Neuronal stem cell (in vitro differentiated cells): ENCODE measurements at places on chromosomes 4 and X.

GRCh38 chrX:38435130-38435529 is 82.7 kb downstream of the OTC start:
- no peak for DNase-seq

- DNase-seq = peak; percentile 32
Measured at GRCh38 chrX:101550751-101551379, 518 bp downstream of the ARMCX1 start.

DNA sequence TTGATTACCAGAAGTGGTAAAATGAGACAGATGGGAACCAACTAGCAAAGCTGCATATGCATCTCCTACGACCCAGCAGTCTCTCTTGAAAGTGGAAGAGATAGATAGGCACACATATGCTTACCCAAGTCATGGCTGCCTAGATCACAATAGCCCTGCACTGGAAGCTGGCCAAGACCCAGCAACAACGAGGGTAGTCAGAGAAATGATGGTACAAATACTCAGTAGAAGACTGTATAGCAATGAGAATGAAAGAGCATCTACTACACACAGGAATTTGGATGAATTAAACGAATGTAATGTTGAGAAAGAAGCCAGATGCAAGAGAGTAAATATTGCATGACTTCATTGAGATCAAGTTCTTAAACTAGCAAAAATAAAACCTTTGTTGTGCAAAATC is 100.3 kb upstream of the FAT1 start:
- DNase-seq = no peak

DNA sequence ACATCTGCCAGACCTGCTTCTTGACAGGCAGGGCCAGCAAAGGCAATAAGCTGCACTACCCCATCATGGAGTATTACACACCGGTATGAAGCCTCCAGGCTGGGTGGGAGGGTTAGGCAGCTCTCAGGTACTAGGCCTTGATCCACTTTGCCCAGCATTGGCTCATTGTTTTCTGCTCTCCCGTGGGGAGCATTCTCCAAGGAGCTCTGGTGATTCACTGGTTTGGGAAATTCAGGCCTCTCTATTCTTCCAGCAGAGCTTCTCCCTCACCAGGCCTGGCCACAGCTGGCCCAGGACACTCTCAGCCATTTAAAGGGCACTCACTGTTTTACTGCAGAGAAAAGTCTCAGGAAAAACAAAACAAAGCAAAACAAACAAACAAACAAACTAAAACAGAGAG is 33.0 kb downstream of the DRP2 start:
- DNase-seq = no peak

- DNase-seq = no peak
Measured at GRCh38 chr4:81666491-81666890, 194.8 kb upstream of the RASGEF1B start.
